Activated CD8-positive, alpha-beta T cell treated with anti-CD3 and anti-CD28 coated beads for 36 hours (primary cell): ENCODE measurements at places on chromosomes 7 and 10. TPM values are rescaled to one million over a fixed set of nuclear protein-coding genes. Genes with fewer than 3 reads are reported as not detected.

DNA sequence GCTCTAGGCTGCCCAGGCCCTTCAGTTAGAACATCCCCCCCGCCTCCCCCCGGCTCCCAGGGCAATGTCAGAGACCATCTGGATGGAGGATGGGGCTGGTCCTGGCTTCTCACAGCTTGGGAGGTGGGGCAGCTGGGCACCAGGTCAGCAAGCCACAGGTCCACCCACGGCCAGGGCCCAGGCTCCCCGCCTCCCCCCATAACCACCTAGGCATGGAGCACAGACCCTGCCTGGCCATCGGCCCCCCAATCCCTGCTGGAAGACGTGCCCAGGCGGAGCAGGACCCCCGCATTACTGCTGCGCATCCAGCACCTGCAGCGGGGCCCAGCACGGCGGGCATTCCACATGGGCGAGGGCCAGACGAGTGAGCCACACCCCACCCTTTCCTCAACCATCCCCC lies 169.6 kb downstream of the ELFN1 start:
- no peaks in the 10 kb centered on the region for H3K4me1 ChIP-seq
- DNase-seq = no peak
- H3K4me3 ChIP-seq = no peak overlapping the region
- no peak overlapping the region for H3K27ac ChIP-seq
- no peaks in the 10 kb centered on the region for H3K27me3 ChIP-seq

GRCh38 chr10:52514481-52514880 lies 200.4 kb downstream of the DKK1 start:
- DNase-seq = no peak
- no peaks in the 10 kb centered on the region for H3K36me3 ChIP-seq
- no peaks in the 10 kb centered on the region for H3K4me1 ChIP-seq

DNA sequence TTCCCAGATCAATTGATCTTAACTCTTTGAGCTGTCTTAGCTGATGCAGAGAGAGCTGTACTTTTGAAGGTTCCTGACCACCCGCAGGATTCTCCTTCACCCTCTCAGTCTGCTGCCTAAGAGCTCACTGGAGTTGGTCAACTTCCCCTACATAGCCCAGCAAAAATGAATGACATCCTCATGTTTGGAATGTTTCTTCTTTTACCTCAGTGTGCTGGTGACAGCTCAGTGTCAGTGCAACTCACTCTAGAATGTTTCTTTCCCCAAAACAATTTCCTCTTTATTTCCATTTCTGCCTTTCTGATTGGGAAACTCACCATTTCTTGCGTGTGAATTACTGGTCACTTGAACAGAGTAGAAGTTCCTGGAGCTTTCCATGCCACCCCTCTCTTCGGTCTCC lies 48.7 kb downstream of the LSMEM1 start:
- no peaks in the 10 kb centered on the region for H3K36me3 ChIP-seq
- no peak overlapping the region for H3K4me3 ChIP-seq
- H3K27me3 ChIP-seq = peaks cover 19% of the 10 kb centered on the region
- H3K4me1 ChIP-seq = no peaks in the 10 kb centered on the region
- H3K27ac ChIP-seq = no peak overlapping the region

GRCh38 chr7:129933627-129934026 lies 19.1 kb downstream of the UBE2H start:
- H3K27ac ChIP-seq = no peak overlapping the region
- H3K4me3 ChIP-seq = no peak overlapping the region
- H3K27me3 ChIP-seq = no peaks in the 10 kb centered on the region
- no peaks in the 10 kb centered on the region for H3K36me3 ChIP-seq

GRCh38 chr7:74023092-74023536 lies 4.9 kb upstream of the ELN start:
- H3K27ac ChIP-seq = no peak overlapping the region
- peaks cover 27% of the 10 kb centered on the region for H3K27me3 ChIP-seq
- DNase-seq = no peak
- H3K36me3 ChIP-seq = no peaks in the 10 kb centered on the region
- no peak overlapping the region for H3K4me3 ChIP-seq

DNA sequence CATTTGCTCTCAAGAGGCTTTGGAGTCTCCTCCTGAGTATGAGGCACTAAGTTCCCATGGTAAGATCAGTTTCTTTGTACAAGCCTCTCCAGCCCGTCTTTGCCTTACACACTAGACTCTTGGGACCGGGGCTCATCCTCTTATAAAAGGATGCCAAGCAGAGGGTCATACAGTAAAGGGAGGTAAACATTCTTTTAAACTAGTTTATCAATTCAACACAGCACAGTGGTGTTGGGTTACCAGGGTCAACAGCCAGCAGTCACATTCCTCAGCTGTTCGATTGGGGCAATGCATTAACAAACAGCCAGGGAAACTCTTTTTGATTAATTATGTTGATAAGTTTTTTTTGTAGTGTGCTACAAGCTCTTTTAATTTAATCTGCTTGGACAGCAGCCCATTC lies 37.8 kb downstream of the HHEX start:
- H3K36me3 ChIP-seq = no peaks in the 10 kb centered on the region
- no peak for DNase-seq
- H3K4me1 ChIP-seq = no peaks in the 10 kb centered on the region
- no peak overlapping the region for H3K27ac ChIP-seq
- no peak overlapping the region for H3K4me3 ChIP-seq

DNA sequence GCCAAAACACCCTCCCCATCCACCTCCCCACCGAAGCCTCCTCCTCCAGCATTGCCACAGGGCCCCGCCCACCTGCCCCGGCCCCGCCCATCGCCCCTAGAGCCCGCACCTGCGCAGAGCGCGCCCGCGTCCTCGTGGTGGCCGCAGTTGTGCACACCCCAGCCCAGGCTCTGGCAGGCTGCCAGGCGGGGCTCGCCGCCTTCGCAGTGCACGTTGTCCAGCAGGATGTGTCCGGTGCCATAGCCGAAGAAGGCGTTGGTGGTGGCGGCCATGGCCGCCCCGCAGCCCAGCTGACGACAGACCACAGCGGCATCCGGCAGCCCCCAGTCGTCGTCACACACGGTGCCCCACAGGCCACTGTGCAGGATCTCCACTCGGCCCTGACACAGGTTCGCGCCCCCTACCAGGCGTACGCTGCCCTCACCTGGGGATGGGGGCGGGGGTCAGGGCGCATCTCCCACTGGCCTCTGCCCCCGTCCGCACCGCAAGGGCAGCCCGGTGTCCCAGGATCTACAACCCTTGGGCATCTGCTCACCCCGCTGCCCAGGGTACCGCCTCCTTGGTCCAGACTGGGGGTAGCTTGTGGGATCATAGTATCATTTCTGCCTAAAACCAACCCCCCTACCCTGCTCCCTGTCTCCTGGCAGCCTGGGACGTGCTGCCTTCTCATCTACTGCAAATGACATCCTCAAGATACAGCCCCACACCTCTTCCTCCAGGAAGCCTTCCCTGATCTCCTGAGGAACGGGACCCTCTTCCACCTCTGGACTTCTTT lies 11.9 kb downstream of the SSC4D start:
- peak overlapping the region; percentile 73 for H3K4me3 ChIP-seq
- H3K27ac ChIP-seq = peak overlapping the region; percentile 59
- DNase-seq = peak; percentile 89
- H3K27me3 ChIP-seq = no peaks in the 10 kb centered on the region
- H3K36me3 ChIP-seq = no peaks in the 10 kb centered on the region
- peaks cover 15% of the 10 kb centered on the region for H3K4me1 ChIP-seq

DNA sequence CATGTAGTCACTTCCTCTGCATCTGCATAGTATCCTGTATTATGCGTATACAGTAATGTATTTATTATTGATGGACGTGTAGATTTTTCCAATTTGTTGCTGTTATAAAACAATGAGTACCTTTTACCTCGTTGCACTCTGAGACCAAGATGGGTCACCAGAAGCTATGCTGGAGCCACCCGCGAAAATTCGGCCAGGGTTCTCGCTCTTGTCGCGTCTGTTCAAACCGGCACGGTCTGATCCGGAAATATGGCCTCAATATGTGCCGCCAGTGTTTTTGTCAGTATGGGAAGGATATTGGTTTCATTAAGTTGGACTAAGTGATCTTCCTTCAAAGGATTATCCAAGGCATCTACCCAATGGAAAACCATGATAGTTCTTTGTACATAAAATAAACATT lies 1.0 kb downstream of the PSMC2 start:
- peaks cover 41% of the 10 kb centered on the region for H3K36me3 ChIP-seq
- peak; percentile 18 for DNase-seq
- H3K4me1 ChIP-seq = peaks cover 45% of the 10 kb centered on the region
- H3K4me3 ChIP-seq = peak overlapping the region; percentile 94
- no peaks in the 10 kb centered on the region for H3K27me3 ChIP-seq

- peaks cover 37% of the 10 kb centered on the region for H3K27me3 ChIP-seq
- no peak overlapping the region for H3K4me3 ChIP-seq
- H3K4me1 ChIP-seq = no peaks in the 10 kb centered on the region
- no peak for DNase-seq
- H3K36me3 ChIP-seq = no peaks in the 10 kb centered on the region
Observed at GRCh38 chr10:27717224-27717623, 28.4 kb downstream of the MKX start.

DNA sequence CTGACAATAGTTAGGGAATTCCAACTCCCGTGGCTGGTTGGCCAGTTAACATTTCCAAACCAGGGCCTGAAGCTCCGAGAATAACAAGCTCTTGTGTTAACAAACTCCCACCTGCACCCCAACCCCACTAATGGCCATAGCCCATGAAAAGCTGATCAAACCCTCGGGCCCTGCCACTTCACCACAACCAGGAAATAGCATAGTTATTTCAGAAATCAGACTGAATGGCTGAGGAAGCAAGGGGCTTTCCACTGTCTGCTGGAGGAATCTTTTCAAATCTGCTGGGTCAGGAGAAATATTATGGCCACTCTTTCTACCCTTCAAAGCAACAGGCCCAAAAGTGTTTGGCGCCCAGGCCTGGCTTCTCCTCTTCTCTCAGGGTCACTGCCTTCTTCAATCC lies 145.6 kb downstream of the GLCCI1 start:
- peaks cover 44% of the 10 kb centered on the region for H3K4me1 ChIP-seq
- peak overlapping the region; percentile 60 for H3K27ac ChIP-seq
- H3K36me3 ChIP-seq = no peaks in the 10 kb centered on the region
- DNase-seq = no peak
- H3K27me3 ChIP-seq = no peaks in the 10 kb centered on the region

GRCh38 chr10:57992321-57993077 lies 275.2 kb downstream of the IPMK start:
- H3K4me1 ChIP-seq = no peaks in the 10 kb centered on the region
- no peak for DNase-seq
- H3K27ac ChIP-seq = no peak overlapping the region

DNA sequence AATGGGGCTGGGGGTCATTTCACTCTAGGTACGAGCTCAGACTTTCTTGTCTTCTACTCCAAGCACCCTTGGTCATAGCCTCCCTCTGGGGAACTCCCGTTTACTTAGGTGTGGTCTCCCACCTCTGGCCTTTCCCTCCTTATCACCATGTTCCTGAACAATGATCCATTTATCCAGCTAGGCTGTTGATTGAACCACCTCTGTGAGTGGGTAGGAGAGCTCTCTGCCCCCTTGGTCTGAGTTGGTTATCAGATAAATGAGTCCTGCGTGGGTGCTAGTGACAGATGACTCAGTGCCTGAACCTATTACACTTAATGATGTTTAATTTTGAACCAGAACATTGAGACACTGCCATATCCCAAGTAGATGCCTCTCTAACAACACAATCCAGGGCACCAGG lies 9.4 kb downstream of the BLNK start:
- H3K27me3 ChIP-seq = peaks cover 2% of the 10 kb centered on the region
- H3K36me3 ChIP-seq = no peaks in the 10 kb centered on the region
- no peak for DNase-seq
- H3K4me1 ChIP-seq = no peaks in the 10 kb centered on the region

GRCh38 chr7:158809596-158809995 lies 19.7 kb downstream of the ESYT2 start:
- H3K36me3 ChIP-seq = peaks cover 62% of the 10 kb centered on the region
- peak overlapping the region; percentile 97 for H3K27ac ChIP-seq
- no peaks in the 10 kb centered on the region for H3K27me3 ChIP-seq
- peaks cover 74% of the 10 kb centered on the region for H3K4me1 ChIP-seq

- DNase-seq = no peak
- no peaks in the 10 kb centered on the region for H3K4me1 ChIP-seq
- H3K36me3 ChIP-seq = peaks cover 11% of the 10 kb centered on the region
- H3K27me3 ChIP-seq = no peaks in the 10 kb centered on the region
- H3K4me3 ChIP-seq = no peak overlapping the region
Observed at GRCh38 chr7:141648276-141649114, 53.5 kb downstream of the DENND11 start.

- DNase-seq = no peak
- H3K36me3 ChIP-seq = no peaks in the 10 kb centered on the region
- H3K27ac ChIP-seq = no peak overlapping the region
- no peak overlapping the region for H3K4me3 ChIP-seq
- H3K4me1 ChIP-seq = no peaks in the 10 kb centered on the region
- peaks cover 20% of the 10 kb centered on the region for H3K27me3 ChIP-seq
Observed at GRCh38 chr7:32774541-32774951, 117.0 kb downstream of the KBTBD2 start.

The LRRC18 gene
- total RNA-seq = not detected

The ADRA2A gene
- 0.07 TPM for total RNA-seq

The COL17A1 gene
- not detected for total RNA-seq

The ZNF804B gene
- not detected for total RNA-seq

The CYP2C19 gene
- not detected for total RNA-seq

The CCNY gene
- 48.8 TPM for total RNA-seq

The KLF14 gene
- not detected for total RNA-seq

The MBLAC1 gene
- total RNA-seq = 1.9 TPM

The PAPOLB gene
- total RNA-seq = not detected

The CCDC172 gene
- not detected for total RNA-seq
